HAP-1 (cell line): ENCODE measurements at places on chromosomes 5 and 9.
A peak's percentile ranks its signal among the peaks of the same experiment; 100 is the strongest.

DNA sequence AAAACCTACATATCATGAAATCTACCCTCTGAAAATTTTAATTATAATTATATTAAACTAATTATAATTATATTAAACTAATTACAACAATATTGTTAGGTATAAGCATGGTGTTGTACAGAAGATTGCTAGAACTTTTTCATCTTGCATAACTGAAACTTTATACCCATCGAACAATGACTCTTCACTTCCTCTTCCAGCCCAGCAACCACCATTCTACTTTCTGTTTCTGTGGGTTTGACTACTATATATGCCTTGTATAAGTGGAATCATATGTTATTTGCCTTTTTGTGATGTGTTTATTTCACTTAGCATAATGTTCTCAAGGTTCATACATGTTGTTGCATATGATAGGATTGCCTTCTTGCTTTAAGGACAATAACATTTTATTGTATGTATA, 274.2 kb upstream of the CCNH start:
- DNase-seq, result no peak

DNA sequence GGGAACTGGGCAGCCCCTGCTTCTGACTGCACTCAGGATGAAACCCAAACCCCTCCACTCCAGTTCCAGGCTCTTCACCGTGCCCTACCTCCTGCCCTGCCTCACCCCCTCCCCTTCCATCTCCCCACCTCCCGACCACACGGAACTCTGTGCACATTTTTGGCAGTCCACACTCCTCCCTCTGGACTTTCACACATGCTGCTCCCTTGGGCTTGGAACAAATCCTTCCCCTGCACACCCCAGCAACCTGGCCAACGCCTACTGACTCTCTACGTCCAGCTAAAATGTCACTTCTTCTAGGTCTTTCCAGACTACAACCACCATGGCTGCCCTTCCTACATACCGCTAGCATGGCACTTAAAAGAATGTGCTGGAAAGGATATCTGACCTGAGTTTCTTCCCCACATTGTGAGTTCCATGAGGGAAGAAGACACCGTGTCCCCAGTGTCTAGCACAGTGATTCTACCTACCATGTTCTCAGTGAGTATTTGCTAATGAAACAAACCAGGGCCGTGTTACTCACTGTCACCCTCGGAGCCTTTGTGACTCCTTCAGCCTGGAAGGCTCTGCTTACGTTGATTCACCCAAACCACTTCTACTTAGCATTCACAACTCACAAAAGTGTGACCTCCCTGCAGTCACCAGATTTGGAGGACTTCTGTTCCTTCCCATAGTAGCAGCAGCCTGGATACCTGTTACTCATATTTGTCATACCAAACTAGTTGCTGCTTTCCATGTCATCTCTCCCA, 18.7 kb downstream of the RETREG1 start:
- DNase-seq, result no peak

- DNase-seq, result no peak
Observed at GRCh38 chr5:73126957-73127356, 6.6 kb downstream of the TMEM171 start.

DNA sequence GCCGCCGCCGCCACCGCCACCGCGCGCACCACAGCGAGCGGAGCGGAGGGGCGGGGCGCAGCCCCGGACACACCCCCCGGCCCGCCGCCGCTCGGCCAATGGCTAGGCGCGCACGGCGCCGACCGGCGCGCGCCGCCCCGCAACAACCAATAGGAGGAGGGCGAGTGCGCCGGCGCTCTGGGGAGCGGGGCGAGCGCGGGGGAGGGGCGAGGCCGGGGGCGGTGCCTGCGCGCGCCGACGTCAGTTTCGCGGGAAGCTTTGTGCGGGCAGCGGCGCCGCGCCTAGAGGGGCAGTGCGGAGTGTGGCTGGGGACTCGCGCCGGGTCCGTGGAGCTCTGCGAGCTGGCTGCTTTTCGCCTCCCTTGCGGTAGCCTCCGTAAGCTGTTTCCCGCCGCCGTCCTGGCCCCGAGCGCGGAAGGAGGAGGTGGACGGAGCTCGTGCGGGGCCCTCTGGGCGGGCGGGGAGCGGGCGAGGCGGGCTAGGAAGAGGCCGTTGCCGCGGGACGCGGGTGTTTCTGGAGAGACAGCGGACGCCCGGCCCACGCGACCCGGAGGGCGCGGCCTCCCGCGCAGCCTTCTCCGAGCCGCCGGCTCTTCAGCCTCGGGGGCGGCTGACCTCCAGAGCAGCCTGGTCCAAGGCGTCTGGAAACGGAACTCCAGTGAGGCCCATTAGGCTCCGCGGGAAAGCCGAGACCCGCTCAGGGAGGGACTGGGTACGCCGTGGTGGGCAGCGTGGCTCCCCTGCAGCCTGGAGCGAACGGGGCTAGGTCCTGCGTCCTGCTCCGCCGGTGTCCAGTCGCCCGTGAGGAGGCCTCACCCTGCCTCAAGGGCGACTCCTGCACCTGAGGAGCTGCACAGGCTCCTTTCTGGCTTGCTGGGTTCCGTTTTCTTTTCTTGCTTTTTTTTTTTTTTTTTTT, at the start of gene ZMYND19:
ZMYND19 (minus strand) TSS at position 44 of the 915 bp plus-strand sequence. CDS start 249 bp downstream, outside the sequence.
- peak; percentile 90 for DNase-seq

DNA sequence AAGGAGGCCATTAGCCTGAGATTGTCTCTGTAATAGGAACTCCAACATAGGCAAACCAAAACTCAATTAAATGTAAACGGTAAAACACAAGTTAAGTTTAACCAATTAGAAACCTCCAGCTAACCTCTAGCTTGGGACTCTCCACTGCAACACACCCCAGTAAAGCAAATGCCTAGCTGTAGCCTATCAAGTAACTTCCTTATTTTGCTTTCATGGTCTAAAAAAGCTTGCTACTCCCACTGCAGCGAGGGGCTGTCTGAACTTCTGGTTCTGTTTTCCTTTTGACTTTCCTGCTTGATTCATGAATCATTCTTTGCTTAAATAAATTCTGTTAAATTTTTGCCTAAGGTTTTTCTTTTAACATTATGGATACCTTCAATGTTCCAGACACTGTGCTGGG, 24.4 kb upstream of the C5orf46 start:
- DNase-seq, result no peak

- no peak for DNase-seq
Observed at GRCh38 chr9:38059233-38059936, 9.6 kb downstream of the SHB start.
